Activated CD4-positive, alpha-beta T cell treated with anti-CD3 and anti-CD28 coated beads, Interleukin-10, Interleukin-2, amounts not matched to agents 100 ng/mL and 50 ng/mL, durations not matched to agents 16 hours and 8 hours (primary cell): ENCODE measurements at places on chromosomes 1 and 21.

- no peak for DNase-seq
Measured at GRCh38 chr1:94795434-94795833, 24.7 kb upstream of the SLC44A3 start.

- no peak for DNase-seq
Measured at GRCh38 chr1:27148591-27148990, 6.3 kb downstream of the SLC9A1 start.

GRCh38 chr21:17711896-17712295 lies 99.2 kb upstream of the BTG3 start:
- no peak for DNase-seq

DNA sequence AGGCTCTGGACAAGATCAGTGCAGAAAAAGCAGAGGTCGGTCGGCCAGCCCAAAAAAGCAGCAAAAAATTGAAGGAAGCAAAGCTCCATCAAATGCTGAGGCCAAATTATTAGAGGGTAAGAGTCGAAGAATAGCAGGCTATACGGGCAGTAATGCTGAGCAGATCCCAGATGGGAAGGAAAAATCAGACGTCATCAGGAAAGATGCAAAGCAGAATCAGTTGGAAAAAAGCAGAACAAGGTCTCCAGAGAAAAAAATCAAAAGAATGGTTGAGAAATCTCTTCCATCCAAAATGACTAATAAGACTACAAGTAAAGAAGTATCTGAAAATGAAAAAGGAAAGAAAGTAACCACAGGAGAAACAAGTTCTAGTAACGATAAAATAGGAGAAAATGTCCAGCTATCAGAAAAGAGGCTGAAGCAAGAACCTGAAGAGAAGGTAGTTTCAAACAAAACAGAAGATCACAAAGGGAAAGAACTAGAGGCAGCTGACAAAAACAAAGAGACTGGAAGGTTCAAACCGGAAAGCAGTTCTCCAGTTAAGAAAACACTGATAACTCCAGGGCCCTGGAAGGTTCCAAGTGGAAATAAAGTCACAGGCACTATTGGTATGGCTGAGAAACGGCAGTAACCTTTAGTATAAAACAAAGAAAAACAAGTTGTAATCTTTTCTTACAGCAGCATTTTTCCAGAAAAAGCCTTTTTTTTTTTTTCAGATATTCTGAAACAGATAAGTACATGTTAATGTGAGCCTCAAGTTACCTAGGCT lies 75.7 kb downstream of the PHTF1 start:
- DNase-seq, result no peak

GRCh38 chr1:227411066-227411465 lies 92.8 kb upstream of the CDC42BPA start:
- DNase-seq, result no peak

- no peak for DNase-seq
Measured at GRCh38 chr1:176989754-176990153, 174.8 kb downstream of the ASTN1 start.

DNA sequence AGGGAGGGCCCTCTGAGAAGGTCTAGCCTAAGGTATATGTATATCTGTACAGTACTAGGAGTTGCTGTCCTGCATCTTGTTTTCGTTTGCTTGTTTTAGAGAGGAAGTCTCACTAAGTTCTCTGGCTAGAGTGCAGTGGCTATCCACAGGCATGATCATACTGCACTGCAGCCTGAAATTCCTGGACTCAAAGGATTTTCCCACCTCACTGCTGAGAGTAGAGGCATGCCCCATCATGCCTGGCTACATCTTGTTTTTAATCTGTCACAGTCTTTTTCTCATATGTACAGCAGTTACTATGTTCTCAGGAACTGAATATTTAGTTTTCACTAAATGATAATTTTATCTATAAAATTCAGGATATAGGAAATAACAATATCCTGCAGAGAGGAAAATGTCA lies 15.3 kb upstream of the PYHIN1 start:
- no peak for DNase-seq

- DNase-seq, result no peak
Measured at GRCh38 chr1:156692925-156693847, 12.2 kb downstream of the CRABP2 start.
